Eye (tissue), 1 donor: ENCODE measurements at places on chromosomes 3 and 15.

GRCh38 chr3:89180334-89180733, 72.9 kb downstream of the EPHA3 start:
- DNase-seq = no peak

DNA sequence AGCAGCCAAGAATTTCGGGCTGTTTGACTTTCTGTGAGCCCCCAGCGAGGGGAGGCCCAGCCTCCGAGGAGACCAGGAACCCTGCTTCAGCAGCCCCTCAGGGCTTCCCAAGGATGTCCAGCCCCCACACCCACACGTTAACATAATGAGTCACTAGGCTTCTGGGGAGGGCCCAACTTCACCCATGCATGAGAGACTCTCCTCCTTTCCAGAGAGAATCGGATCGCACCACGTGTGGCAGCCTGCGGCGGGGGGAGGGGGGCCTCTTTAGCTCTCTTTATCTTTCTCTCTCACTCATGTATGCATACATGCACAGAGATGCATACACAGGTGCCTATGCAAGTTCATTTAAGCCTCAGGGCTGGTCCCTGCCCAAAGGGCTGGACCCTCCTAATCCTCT, 3.1 kb upstream of the AP2M1 start:
- no peak for DNase-seq

DNA sequence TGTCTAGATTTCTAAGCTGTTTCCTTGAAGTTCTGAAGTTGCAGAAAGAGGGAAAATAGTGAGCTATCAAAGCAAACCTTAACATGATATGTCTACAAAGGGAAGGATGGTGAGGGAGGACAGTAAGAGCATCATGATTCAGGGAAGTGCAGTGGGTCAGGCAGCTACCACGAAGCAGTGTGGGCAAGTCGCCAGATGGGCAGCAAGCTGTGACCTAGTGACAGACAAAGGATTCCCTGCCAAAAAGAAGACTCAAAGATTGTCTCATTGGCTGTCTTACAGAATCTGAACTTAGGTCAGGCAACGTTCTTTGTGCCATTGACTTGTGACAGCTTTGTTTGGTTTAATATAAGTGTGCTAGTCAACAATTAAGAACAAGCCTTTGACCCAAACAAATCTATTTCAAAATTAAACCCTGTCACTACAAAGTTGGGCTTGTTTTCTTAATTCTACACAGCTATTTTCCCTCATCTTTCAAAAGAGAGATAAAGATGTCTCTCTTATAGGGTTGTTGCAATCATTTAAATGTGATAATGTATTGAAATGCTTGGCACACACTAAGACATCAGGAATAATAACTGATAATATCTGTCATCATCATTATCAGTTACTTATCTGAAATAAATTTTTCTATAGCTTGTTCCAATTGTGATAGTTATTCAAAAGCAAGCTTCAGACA, 153.3 kb downstream of the ECT2 start:
- peak; percentile 10 for DNase-seq

DNA sequence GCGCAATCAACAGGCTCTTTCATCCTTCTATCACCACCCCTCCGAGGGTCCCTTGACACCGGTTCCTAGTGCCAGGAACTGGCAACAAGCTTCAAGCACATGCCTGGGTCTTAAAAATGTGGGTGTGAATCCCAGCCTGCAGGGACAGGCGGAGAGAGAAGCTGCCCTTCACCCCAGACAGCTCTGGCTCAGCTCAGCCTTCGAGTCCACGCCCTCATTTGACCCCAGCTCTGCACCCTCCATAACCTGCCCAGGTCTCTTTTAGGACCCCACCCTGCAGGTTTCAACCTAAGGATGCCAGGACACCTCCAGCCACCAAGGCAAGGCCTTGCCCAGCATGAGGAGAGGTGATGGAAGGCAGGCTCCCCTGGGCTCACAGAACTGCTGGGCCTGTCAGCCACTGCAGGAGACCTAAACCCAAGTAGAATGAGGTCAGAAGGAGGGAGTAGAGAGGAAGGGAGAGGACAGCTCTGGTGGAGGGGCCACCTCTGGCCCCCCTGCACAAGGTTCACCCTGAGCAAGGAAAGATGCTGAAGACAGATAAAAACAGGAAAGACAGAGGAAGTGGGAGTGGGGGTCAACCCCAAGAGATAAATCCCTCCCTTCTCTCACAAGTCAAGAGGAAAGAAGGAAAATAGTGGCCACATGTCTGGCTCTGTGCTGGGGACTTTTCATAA, 2.6 kb upstream of the LOXL1 start:
- DNase-seq = peak; percentile 55

- no peak for DNase-seq
Measured at GRCh38 chr15:87239582-87240230, 1016.8 kb downstream of the NTRK3 start.
